Stimulated activated CD8-positive, alpha-beta memory T cell treated with anti-CD3 and anti-CD28 coated beads, Interleukin-4, amount 100 ng/mL, for 1 hour (primary cell): ENCODE measurements at places on chromosomes 2 and 18.

DNA sequence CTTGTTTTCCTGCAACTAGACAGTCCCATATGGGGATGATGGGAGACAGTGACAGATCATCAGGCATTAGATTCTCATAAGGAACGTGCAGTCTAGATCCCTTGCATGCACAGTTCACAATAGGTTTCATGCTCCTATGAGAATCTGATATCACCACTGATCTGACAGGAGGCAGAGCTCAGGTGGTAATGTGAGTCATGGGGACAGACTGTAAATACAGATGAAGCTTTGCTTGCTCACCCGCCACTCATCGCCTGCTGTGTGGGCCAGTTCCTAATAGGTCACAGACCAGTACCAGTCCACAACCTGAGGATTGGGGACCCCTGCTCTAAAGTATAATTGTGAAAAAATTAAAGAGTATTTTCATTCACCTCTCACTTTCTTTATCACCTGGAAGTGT lies 23.6 kb upstream of the RAB1A start:
- no peak for DNase-seq

DNA sequence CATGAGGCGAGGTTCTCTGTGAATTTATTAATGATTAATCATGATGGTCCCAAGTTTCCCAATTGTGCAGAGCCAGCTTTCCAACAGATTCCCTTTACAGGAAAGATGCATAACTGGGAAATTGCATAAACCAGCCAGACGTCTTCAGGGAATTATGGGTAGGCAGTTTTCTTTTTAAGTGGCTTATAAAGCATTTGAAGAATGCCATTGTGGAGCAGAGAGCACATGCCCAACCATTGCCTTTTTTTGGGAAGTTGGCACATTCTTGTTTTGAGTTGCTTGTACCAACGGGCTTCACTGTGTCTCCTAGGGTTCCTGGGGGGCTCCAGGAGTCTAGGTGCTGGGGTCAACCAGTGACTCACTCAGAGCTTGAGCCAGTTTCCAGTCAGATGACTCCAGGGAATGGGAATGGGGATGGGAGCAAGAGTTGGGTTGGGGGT lies 231.7 kb upstream of the FOSL2 start:
- DNase-seq = no peak

GRCh38 chr2:110157153-110157793 lies 41.7 kb upstream of the MALL start:
- DNase-seq = no peak

DNA sequence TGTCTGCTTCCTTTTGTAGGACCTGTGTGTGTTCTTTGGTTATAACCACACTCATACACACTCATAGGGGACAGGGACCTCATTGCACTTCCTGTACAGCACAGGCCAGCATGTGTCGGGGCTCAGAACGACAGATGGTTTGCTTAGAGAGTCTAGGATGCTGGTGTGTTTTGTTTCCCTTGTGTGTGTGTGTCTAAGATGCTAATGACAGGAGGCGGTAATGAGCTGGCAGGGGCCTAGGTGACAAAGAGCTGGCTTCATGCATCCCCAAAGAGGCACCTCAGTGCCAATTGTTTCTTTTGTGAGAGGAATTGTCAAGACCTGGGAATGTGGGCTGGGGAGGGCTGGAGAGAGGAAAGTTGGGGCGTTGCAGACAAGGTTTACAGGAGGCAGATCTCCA lies 66.6 kb downstream of the CELF4 start:
- DNase-seq = no peak

DNA sequence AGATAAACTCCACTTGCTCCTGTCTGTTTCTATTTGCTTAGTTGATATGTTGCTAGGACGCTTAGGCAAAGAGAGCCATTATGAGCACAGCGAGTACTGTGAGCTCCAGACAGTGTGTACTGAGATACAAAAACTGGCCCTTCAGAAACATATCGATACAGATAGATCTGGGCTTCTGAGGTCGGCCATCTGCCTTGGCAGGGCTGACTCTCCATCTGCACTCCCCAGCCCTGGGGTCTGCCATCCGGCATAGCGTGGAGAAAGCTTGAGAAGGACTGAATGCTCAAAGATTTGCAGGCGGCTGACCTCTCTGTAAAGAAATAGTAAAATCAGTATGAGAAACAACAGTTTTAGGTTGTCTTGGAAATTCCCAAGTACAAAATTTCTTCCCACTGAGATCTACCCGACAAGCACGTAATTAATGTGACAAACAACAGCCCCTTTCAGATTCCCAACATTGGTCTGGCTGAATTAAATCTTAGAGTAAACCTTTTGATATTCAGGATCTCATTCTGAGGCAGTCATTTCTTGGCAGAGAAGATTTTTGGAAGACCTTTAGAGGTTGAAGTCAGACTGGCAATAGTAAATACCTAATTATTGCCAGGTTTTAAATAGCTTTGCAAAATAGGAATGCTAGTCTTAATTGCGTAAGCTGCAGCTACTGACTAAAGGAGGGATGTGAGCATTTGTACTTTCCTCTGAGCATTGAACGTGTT lies 127.4 kb downstream of the CHST9 start:
- DNase-seq = no peak

GRCh38 chr2:16578081-16578480 lies 87.6 kb downstream of the CYRIA start:
- DNase-seq = no peak

DNA sequence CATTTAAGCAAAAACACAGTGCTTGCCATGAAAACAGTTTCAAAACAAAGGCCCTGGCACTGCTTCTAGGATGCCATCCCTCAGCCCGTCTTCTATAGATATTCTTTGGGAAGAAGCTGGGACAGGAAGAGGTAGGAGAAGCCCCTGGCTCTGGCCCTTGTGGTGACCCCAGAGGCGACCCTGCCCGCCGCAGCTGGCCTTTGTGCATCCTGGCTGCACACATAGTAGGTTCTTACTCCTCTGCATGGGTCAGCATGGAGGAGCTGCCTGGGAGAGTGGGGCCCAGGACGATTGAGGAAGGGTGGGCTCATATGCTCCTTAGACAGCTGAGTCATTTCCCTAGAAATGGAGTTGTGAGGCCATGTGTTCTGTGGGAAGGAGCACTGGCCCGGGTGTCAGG lies 44.4 kb upstream of the OTOF start:
- no peak for DNase-seq

GRCh38 chr2:190080527-190081049 lies 18.1 kb upstream of the MSTN start:
- DNase-seq = no peak

GRCh38 chr2:167386694-167387093 lies 498.4 kb downstream of the XIRP2 start:
- no peak for DNase-seq

- DNase-seq = no peak
These were observed 47.8 kb downstream of the ZAP70 start for GRCh38 chr2:97761192-97761591.

DNA sequence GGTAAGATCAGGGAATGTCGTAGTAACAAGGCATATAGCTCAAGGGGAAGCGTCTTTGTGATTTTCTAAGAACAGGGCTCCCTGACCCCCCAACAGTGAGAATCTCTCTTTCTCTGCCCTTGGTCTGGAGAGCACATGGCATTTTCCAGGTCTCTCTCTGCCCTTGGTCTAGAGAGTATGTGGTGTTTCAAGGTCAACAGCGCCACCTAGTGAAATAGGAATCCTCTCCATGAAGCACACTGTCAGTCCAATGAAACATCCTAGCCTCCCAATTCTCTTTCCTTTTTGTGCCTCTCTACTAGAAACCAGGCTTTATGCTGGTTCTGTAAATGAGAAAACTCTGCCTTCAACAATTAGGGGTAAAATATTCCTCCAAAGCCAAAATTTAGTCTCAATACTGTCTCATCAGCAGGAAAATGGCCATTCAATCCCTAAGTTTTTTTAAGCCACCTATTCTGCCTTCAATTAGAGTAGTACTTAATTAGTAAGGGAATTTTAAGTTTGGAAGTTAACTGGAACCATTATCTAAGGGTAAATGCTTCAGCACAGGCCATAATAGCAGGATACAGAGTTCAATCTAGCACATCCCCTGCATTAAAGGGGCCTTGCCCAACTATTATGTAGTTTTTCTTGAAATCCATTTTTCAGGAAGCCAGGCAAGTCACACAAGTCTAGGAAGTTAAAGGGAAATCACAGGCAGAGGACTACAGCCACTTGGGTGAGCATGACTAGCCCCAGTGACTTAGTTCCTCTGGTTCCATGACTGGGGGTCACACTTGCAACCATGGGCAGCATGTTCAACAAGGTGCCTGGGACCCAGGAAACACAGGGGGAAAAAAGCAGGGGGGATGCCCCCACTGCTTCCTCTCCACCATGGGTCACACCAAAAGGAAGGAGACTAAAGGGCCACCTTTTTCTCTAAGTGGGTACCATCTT lies 12.4 kb downstream of the DYM start:
- no peak for DNase-seq

DNA sequence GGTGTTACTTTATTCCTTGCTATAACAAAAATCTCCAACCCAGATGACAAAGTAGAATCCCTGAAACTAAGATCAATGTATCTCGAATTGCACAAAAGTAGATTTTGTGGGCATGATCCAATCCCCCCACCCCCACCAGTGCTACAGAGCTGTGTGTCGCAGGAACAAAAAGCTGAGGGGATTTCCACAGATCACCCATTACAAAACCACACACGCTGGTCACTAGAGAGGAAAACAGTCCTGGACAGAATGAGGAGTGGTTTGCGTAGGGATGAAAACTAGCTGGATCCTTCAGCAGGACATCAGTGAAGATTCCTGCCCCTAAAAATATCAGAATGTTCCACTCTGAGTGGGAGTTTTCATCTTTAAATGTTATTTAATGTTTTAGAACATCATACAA lies 165.3 kb upstream of the STK17B start:
- no peak for DNase-seq

DNA sequence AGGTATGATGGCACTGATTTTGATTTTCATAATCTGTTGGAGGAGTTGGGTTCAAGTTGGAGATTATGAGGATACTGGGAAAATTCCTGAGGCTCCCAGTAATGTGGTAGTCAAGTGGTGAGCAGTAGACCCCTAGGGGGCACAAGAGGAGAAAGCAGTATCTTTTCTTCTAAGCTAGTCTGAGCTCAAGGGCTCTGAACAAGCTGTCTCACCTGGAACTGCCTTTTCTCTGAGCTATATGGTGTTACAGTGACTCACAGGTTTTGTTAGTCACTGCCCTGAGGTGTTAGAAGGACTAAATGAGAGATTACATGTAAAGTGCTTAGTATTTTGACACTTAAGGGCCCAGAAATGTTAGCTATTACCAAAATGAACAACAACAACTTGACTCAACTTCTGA lies 42.2 kb downstream of the CD302 start:
- no peak for DNase-seq

DNA sequence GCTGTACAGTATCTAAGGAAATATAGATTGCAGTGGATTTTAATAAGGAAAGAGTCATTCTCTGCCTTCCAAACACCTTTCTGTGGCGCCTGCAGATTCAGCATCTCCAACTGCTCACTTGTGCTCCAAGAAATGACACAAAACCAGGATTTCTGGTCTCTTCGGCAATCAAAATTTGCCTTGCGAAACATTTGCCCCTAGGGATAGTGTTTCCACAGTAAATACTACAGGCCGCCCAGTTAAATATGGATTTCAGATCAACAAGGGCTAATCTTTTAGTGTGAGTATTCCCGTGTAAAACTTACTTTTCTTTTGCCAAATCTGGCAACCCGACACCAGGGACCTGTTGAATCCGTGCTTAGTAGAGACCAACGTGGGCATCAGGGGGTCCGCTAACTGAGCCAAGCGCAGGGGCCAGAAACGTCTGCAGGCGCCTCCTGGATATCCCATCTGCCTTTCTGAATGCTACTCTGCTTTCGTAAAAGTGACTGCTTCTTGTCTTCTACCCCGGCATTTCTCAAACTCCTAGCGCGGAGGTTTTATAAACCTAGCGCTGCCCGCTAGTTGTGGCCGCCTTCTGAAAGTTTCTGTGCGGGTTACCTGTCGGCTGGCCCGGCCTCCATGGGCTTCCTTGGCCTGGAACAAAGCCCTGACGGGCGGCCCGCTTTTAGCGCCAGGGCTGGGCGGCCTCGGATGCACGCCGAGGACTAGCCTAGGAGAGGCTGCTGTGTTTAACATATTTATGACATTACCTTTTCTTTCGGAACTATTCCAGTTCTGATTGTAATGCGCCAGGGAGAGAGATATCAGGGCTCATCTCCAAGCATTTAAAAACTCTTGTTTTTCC lies 2.5 kb downstream of the CYP1B1 start:
- DNase-seq = no peak

DNA sequence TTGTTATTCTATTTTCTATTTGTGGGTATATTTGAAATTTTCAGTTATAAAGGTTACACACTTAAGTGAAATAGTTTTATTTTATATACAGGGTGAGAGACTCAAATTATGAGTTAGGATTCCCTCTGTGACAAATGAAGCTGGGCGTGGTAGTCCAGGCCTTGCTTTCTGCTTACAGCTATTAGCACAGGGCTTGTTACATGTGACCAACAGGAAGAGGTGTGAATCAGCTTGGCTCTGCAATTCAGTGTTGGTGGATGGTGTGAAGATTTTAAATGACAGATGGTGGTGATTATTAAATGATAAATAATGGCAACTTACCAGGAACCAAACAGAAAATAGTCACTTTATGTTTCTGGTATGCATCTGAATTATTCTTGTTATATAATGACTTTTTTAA lies 64.4 kb upstream of the NOSTRIN start:
- DNase-seq = no peak

GRCh38 chr18:78492064-78492812 lies 487.4 kb upstream of the SALL3 start:
- no peak for DNase-seq

DNA sequence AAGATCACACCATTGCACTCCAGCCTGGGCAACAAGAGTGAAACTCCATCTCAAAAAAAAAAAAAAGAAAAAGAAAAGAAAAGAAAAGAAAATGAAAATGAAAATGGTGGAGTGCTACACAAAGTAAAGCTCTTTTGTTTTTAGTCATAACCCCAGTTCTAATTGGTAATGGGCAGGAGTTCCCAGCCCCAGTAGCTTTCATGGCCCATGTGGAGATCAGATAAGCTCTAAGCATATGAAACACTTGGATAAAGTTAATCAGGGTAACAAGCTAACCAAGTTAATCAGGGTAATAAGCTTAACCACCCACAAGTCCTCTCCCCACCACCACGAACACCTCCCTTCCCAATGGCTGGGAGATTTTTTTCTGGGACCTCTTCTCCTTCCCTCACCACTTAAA lies 240.8 kb downstream of the BCL11A start:
- DNase-seq = no peak

DNA sequence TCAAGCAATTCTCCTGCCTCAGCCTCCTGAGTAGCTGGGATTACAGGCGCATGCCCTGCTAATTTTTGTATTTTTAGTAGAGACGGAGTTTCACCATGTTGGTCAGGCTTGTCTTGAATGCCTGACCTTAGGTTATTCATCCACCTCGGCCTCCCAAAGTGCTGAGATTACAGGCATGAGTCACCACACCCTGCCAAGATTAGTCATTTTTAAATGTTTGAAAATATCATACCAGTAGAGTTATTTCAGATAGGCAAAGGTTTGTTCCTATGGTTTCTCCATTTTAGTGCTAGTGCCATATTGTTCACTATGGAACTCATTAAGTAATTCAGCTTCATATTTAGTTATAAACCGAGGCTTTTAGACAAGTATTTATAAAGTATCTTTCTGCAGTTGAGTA lies 52.3 kb downstream of the HIBCH start:
- DNase-seq = no peak

GRCh38 chr2:46248171-46248570 lies 49.0 kb upstream of the EPAS1 start:
- DNase-seq = no peak

GRCh38 chr2:47025969-47026610 lies 110.5 kb upstream of the MCFD2 start:
- DNase-seq = no peak
